ENCODE measurements at places on chromosomes 5 and 9. TPM values are rescaled to one million over a fixed set of nuclear protein-coding genes. Genes with fewer than 3 reads are reported as not detected.

GRCh38 chr5:50856401-50857119 lies 190.1 kb downstream of the PARP8 start:
- H3K27me3 ChIP-seq: no peaks in the 10 kb centered on the region
- H3K36me3 ChIP-seq: no peaks in the 10 kb centered on the region
- H3K4me1 ChIP-seq: no peaks in the 10 kb centered on the region
- no peak overlapping the region for H3K27ac ChIP-seq
- no peak for DNase-seq

DNA sequence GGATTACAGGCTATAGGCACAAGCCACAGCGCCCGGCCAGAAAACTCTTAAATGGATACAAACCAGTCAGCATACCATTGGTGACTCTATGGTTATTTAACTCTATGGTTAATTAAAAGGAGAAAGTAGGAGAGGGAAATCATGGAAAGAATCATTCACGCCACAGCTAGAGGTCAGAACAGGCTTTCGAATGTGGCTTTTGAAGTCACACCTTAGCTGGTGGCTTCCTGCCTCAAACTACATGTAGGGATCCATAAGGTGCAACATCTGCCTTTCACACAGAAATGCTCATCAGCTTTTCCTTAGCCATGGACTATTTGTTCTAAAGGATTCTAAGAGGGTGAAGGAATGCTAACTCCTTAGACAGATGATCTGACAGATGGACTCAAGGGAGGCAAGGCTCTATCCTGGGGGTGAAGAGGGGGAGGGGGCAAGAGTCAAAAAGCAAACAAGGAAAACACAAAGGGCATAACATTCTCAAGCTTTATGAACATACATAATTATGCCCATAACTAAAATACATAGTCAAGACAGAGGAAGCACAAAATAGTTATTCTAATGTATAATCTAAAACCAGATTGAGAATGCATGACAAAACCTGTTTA lies 130.9 kb downstream of the EFNA5 start:
- H3K36me3 ChIP-seq: no peaks in the 10 kb centered on the region
- no peak overlapping the region for H3K27ac ChIP-seq
- peak; percentile 33 for DNase-seq
- no peaks in the 10 kb centered on the region for H3K27me3 ChIP-seq
- H3K4me3 ChIP-seq: no peak overlapping the region

- no peak overlapping the region for H3K27ac ChIP-seq
- peaks cover 2% of the 10 kb centered on the region for H3K4me1 ChIP-seq
- H3K36me3 ChIP-seq: no peaks in the 10 kb centered on the region
- no peak for DNase-seq
- no peak overlapping the region for H3K4me3 ChIP-seq
- H3K27me3 ChIP-seq: no peaks in the 10 kb centered on the region
Measured at GRCh38 chr5:141787376-141787775, 90.8 kb downstream of the PCDH1 start.

GRCh38 chr5:56175488-56175887 lies 57.6 kb downstream of the ANKRD55 start:
- DNase-seq: no peak
- no peak overlapping the region for H3K4me3 ChIP-seq
- no peaks in the 10 kb centered on the region for H3K27me3 ChIP-seq
- H3K4me1 ChIP-seq: peaks cover 4% of the 10 kb centered on the region

GRCh38 chr5:138647261-138647788 lies 72.1 kb upstream of the HSPA9 start:
- DNase-seq: no peak
- H3K4me3 ChIP-seq: no peak overlapping the region
- no peak overlapping the region for H3K27ac ChIP-seq

- no peak for DNase-seq
- no peak overlapping the region for H3K4me3 ChIP-seq
- H3K36me3 ChIP-seq: peaks cover 8% of the 10 kb centered on the region
- H3K4me1 ChIP-seq: peaks cover 5% of the 10 kb centered on the region
- H3K27me3 ChIP-seq: no peaks in the 10 kb centered on the region
Measured at GRCh38 chr9:78324068-78324650, 27.2 kb downstream of the PSAT1 start.

DNA sequence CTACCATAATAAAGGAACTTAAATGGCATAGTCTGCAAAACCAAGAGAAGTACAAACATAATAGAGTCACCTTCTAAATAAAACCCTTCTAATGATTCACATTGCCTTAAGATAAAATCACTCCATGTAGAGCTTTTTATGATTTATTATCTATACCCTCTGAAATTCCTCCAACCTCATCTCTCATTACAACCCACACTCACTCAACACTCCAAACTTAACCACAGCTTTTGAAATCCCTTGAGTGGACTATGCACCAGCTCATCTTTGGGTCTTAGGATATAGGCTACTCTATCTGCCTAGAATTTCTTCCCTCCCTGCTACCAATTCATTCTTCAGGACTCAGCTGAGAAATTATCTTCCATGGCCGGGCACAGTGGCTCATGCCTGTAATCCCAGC lies 122.5 kb downstream of the CETN3 start:
- no peaks in the 10 kb centered on the region for H3K27me3 ChIP-seq
- no peaks in the 10 kb centered on the region for H3K4me1 ChIP-seq
- no peaks in the 10 kb centered on the region for H3K36me3 ChIP-seq
- no peak overlapping the region for H3K4me3 ChIP-seq
- H3K27ac ChIP-seq: no peak overlapping the region
- no peak for DNase-seq

- H3K4me3 ChIP-seq: no peak overlapping the region
- no peak overlapping the region for H3K27ac ChIP-seq
- no peaks in the 10 kb centered on the region for H3K27me3 ChIP-seq
- H3K4me1 ChIP-seq: no peaks in the 10 kb centered on the region
Measured at GRCh38 chr9:11366585-11367129, 753.9 kb upstream of the PTPRD start.

DNA sequence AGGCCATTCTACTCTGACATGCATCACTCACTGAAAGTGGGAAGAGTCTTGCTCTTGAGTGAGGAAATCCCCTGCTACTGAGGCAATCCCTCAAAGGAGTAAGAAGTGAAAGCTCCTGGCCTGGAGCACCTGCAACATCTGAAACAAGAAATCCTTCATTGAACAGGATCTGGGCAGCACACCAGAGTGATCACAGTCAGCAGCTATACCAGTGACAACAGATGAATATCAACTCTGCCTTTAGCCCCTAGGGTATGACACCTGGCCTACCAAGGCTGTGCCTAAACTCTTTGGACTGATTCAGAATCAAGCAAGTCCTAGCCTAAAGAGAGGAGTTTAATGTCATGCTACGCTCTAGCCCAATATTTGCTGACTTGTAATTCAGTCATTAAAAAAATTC lies 156.2 kb upstream of the CCDC152 start:
- H3K4me1 ChIP-seq: no peaks in the 10 kb centered on the region
- no peaks in the 10 kb centered on the region for H3K27me3 ChIP-seq
- DNase-seq: no peak
- no peaks in the 10 kb centered on the region for H3K36me3 ChIP-seq
- H3K4me3 ChIP-seq: no peak overlapping the region

DNA sequence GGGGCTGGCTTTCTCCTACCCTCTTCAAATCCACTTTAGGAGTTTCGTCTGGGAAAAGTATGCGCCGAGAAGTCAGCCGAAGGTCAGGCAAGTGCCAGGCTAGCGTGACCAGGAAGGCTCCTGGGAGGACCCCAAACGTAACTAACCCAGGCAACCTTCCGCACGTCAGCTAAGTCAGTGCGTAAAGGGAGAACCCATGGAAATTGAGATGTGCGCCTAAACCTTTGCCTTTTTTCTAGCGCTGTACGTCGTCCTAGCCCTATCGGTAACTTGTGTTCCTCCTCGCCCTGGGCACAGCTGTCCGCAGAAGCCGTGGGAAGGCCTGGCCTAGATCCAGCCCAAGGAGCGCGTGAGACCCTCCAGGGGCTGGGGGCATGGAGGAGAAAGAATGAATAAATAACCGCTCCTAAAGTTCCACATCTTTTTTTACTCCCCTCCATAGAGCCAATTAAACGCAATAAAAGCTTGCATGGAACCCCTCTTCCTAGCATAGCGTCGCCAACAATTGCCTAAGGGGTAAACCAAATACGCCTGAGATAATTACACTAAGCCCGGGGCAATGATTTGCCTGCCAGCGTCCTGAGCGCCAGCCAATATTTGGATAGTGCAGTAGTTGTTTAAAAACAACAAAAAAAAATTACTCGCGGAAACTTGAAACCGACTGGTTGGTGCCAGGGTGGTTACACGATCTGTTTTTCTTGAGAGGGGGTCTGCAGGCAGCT lies 4.0 kb upstream of the FOXB2 start:
- peaks cover 92% of the 10 kb centered on the region for H3K27me3 ChIP-seq
- no peak overlapping the region for H3K27ac ChIP-seq
- no peak overlapping the region for H3K4me3 ChIP-seq
- H3K4me1 ChIP-seq: no peaks in the 10 kb centered on the region

DNA sequence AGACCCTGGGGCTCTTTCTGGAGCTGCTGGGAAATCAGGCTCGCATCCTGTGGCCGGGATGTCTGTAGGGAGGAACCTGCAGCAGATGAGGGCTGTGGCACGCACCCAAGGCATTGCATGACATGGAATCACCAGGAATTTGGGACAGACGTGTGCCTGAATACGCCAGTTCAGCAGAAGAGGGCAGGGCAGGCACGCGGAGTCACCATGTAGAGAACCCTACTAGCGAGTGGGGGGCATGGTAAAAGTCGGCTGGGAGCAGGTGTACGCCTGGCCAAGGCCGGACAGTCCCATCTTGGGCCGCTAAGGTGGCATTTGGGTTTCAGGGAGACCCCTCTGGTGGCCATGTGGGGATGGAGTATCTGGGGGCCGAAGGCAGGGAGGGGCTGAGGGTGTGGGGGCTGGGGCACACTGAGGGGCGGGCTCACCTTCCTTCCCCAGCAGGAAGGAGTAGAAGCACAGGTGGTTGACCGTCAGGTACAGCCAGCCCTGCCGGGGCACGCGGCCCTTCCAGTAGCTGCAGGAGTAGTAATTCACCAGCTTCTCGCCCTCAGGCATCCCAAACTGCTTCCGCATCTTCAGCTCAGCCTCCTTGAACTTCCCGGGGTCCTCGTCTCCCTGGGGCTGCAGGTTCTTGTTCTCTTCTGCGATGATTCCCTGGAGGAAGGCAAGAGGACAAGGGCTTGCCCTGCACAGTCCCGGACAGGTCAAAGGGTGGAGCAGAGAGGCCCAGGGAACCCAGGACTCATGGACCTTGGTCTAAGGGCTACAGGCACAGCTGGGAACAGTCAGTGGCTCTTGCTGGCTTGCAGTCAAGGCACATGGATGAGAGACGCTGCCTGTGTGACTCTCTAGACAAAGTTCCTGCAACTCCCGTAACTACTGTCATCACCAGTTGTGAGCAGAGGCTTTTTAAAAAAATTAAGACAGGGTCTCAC lies 13.5 kb downstream of the TBC1D9B start:
- H3K27me3 ChIP-seq: no peaks in the 10 kb centered on the region
- DNase-seq: no peak
- no peaks in the 10 kb centered on the region for H3K4me1 ChIP-seq
- H3K4me3 ChIP-seq: no peak overlapping the region
- peaks cover 66% of the 10 kb centered on the region for H3K36me3 ChIP-seq

DNA sequence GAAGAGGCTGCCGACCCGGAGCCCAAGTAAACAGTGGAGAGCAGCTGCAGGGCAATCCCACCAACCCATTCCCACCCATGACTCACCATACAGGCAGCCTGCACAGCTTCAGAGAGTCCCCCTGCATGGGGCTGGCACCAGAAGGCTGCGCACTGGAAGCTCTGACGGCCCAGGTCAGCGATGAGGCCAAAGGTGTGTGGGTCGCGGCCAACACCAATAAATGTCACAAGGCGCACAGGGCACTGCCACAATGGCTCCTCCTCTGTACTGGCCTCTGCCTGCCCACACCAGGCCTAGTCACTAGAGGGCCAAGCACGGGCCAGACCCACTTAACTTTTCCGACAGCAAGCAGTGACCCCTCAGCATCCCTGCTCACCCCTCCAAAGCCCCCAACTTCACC lies 3.0 kb upstream of the SRA1 start:
- DNase-seq: no peak
- no peaks in the 10 kb centered on the region for H3K27me3 ChIP-seq
- peaks cover 27% of the 10 kb centered on the region for H3K4me1 ChIP-seq
- no peak overlapping the region for H3K4me3 ChIP-seq

DNA sequence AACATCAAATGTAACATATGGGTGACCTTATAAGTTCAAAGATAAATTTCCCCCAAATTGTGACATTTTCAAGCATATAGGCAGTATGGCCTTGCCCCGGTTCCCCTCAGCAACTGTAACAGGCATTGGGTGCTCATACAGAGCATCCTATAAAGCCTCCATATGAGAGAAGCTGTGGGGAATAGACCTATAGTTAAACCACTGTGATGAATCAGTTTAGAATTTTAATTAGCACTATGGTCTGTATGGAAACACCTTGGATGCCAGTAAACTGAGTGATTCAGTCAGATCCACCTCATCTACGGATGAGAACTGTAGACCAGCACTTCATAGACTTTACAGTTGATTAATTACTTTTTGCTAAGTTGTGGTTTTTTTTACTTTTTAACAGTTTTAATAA lies 79.4 kb downstream of the ERCC6L2 start:
- H3K4me1 ChIP-seq: no peaks in the 10 kb centered on the region
- no peaks in the 10 kb centered on the region for H3K27me3 ChIP-seq
- peaks cover 10% of the 10 kb centered on the region for H3K36me3 ChIP-seq
- no peak for DNase-seq

- no peaks in the 10 kb centered on the region for H3K36me3 ChIP-seq
- no peak for DNase-seq
- no peak overlapping the region for H3K4me3 ChIP-seq
- no peak overlapping the region for H3K27ac ChIP-seq
Measured at GRCh38 chr5:108505608-108506007, 123.7 kb upstream of the FBXL17 start.

DNA sequence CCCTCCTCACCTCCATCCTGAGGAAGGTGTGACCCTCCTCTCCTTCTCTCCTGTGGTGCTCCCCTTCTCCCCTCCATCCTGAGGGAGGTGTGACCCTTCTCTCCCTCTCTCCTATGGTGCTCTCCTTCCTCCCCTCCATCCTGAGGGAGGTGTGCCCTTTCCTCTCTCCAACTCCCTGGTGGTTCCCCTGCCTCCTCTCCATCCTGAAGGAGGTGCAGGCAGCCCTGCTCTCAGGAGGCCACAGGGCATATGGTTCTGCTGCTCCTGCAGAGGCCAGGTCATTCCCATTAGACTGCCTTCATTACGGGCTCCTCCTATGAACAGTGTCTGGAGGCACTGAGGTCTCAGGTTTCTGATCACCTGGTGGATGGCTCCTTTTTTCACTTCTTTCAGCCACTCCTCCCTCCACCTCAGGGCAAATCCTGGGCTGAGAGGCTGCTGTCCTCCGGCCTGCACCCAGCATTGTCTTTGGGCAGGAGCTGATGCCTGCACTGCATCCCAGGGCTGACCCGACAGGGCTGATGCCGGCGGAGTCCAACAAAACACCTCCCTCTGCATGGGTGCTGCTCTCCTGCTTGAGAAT lies 197.1 kb downstream of the MED10 start:
- H3K27ac ChIP-seq: no peak overlapping the region
- no peaks in the 10 kb centered on the region for H3K36me3 ChIP-seq
- no peaks in the 10 kb centered on the region for H3K27me3 ChIP-seq
- DNase-seq: no peak
- H3K4me1 ChIP-seq: no peaks in the 10 kb centered on the region

The SOX30 gene
- 0.16 TPM for polyA plus RNA-seq

The RLN1 gene
- 1.3 TPM for polyA plus RNA-seq

The F2RL2 gene
- polyA plus RNA-seq: 0.91 TPM

The CFAP90 gene
- polyA plus RNA-seq: 1.2 TPM

The OLFM1 gene
- polyA plus RNA-seq: 24.5 TPM

The CDKN2B gene
- 7.3 TPM for polyA plus RNA-seq

The PTPN3 gene
- polyA plus RNA-seq: 9.5 TPM

The RHOBTB3 gene
- polyA plus RNA-seq: 18.1 TPM

The GFPT2 gene
- 3.1 TPM for polyA plus RNA-seq

The ANKDD1B gene
- polyA plus RNA-seq: 1.6 TPM

Measured in thymus (tissue), 14 donors.